ENCODE measurements at places on chromosomes 16 and 17.
A peak's percentile ranks its signal among the peaks of the same experiment; 100 is the strongest.

- no peak for DNase-seq
These were observed 26.8 kb downstream of the CMTR2 start for GRCh38 chr16:71262391-71262790.

DNA sequence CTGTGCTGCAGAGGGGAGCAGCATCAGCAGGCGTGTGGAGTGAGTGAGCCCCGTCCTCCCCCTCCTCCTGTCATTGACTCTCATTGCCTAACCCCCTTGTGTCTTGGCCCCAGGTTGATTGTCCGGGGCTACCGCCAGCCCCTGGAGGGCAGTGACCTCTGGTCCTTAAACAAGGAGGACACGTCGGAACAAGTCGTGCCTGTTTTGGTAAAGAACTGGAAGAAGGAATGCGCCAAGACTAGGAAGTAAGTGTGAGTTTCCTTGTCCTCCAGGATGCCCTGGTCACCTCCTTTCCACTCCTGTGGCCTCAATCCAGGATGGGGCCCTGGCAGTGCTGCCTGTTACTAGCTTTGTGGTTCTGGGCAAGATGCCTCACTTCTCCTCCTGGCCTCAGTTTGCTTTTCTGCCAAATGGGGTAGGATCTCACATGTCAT, 87.0 kb downstream of the ABCC1 start:
- no peak for DNase-seq

- DNase-seq: no peak
These were observed 17.0 kb upstream of the TOX3 start for GRCh38 chr16:52563767-52564611.

DNA sequence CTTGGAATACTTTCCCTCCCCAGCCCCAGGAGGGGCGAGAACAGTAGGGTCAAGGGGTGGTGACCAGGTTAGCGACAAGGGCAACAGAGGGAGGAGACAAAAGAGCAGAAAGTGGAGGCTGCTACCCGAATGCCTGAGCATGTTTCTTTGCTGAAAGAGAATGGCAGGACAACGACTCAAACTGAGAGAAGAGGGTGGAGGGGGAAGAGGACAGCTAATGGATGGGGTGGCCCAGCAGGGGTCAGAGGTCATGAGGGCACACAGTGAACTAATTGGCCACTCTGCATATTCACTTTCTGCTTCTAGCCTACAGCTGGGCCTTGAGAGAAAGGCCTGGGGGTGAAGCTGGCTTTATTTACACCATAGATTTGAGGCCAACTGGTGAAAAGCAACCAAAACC, 19.1 kb upstream of the DDX52 start:
- DNase-seq: no peak

- no peak for DNase-seq
These were observed 68.9 kb downstream of the SNX11 start for GRCh38 chr17:48176471-48176855.

DNA sequence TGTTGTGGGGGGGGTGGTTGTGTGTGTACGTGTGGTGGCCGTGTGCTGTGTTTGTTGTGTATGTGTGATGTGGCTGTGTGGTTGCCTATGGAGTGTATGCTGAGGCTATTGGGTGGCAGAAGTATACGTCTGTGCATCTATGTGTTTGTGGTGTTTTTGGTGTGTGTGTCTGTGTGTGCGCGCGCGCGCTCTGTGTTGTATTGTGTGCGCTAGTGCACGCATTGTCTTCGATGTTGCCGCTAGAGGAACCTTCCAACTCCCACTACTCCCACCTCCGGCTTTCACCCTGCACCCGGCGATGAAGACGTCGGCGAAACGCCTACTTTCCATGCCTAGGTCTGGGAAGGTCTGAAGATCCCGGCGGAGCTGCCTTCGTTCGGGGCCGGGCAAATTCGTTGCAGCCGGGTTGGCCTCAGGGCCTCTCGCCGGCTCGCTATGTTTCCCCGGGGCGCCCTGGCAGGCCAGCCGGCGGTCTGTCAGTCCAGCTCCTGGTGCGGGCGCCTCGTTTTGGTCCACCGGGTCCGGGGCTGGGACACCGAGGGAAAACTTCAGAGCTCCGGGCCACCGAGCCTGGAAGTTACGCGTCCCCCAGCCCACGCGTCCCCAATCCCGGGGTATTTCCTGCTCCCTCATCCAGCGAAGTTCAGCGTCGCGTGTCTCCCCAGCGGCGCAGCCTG, 5.2 kb upstream of the DLX4 start:
- no peak for DNase-seq

DNA sequence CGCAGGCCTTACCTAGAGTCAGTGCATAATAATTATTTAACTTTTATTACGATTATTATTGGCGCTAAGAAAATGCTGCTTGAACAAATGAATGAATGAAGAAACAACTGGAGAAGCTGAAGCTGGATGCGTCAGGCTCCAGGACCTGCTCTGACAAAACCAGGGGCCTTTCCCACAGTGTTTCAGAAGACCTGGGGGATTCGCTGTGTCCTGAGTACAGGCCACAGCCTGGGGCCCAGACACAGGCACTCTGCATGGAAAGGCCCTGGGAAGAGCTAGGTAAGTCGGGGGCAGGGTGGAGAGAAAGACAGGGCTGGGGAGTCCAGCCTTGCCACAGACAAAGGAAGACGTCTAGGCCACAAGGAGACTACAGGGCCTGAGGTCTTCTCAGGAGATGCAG, 226.1 kb downstream of the ZNF423 start:
- no peak for DNase-seq

DNA sequence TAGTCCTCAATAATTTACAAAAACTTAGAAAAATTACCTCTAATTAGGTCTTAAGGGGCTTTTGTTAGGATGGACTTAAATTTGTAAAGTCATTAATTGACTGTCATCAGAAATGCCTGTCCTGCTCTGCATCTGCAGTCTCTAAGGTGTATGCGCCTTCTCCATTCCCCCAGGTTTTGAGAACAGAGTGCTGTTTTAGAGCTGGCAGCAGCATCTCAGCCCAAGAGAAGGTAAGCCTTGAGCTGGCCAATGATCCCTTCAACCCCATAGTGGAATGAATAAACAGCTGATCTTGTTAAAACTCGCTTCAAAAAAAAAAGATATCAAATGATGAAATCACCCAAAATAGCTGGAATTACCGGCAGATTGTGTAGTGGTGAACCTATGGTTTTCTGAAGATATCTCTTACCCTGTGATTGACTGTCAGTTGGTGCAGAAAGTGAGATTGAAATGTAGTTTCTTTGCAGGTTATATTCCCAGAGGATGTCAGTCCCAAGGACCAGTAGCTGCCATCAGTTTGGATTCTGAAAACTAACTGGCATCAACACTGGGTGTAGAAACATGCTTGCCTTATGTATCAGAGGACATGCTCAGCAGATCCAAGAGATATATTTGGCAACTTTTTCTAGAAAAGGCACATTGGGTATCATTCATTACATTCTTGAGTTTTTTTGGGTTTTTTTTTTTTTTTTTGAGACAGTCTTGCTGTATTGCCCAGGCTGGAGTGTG, 25.7 kb downstream of the TRPV2 start:
- DNase-seq: no peak

DNA sequence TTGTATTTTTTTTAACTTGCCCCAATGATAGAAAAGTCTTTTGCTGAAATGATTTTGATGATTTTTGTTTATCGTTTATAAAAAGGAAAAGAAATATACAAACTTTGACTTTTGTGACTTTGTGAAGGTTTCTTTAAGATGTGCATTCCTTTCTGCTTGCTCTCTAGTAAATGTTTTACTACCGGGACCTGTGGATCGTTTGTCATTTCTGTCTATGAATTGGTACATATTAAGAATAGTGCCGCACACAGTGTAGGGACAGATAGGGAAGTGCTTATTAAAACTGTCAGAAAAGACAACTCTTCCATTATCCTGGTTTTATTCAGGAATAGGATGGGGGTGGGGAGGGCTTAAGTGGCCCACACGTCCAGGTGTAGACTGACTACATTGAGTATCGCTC, 8.1 kb upstream of the PSMC5 start:
- no peak for DNase-seq

DNA sequence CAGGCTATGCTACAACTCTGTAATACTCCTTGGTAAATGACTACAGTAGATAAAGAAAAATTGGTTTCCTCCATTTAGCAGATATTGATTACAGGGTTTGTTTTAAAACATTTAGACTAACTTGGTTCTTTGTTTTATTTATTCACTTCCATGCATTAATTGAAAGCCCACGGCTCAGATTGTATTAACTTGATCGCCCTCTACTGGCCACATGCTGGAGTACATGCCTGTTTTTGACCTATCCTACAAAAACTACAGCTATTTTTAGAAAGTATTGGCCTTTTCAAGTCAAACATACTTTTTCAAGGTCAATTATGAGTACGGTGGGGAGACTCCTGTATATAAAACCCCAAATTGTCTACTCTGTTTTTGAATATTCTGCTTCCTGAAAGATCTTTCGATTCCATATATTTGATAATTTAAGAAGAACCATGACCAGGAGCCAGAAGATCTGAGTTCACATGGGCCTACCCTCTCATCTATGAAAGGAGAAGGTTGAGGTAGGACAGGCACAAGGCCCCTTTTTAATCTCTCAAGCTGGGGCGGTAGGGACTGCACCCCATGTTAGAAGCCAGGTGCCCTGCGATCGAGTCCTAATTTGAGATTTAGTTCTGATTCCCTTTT, 51.8 kb downstream of the CA10 start:
- DNase-seq: peak; percentile 23

- peak; percentile 32 for DNase-seq
These were observed 7.1 kb downstream of the HAS3 start for GRCh38 chr16:69112285-69113129.

- DNase-seq: no peak
These were observed 44.3 kb upstream of the HELZ start for GRCh38 chr17:67289181-67289876.

- DNase-seq: no peak
These were observed 372.5 kb upstream of the CDH8 start for GRCh38 chr16:62408760-62409159.

DNA sequence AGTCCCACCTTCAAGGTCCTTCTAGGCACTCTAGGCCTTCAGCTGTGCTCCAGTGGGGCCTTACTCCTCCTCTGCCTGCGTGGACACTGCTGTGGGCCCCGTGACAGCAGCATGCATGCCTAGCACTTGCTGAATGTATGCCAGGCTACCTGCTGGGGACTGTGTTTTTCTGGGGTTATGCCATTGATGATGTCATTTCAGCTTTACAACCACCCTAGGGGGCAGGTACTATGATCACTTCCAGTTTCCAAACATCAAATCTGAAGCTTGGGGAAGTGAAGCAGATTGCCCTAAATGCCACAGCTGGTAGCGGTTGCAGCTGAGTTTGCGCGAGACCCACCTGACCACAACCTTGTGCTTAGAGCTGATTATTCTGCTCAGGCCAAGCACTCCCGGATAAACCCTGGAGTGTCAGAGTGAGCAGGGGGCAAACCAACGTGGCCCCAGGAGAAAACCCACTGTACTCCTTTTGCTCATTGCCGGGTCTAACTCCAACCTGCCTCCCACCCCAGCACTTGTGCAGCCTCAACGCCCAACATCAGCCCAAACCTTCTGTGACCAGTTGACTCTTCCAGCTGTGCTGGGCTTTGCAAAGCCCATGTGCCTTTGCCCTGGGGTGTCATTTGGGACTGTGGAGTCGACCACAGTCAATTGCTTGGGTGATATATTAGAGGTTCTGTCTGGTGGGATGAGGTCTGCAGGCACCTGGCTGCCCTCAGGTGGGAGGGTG, 168.4 kb downstream of the ENGASE start:
- no peak for DNase-seq

DNA sequence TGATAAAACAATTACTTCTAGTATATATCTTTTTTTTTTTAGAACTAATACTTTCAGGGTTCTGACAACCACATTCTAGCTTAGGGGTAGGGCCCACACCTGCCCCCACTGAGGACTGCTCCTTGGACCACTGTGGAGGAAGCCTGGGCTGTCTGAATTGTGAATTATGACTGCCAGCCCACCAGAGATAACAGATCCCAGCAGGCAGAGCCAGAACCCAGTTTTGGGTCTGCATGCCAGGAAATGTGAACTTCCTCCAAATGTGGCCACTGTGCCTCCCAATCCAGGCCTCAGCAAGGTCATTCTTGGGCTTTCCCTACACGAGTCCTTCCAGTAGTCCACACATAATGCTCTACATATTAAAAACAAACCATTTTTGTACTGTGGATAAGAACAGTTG, 15.9 kb downstream of the VEZF1 start:
- DNase-seq: no peak

GRCh38 chr16:88753602-88754001, 31.4 kb downstream of the PIEZO1 start:
- DNase-seq: no peak

GRCh38 chr16:17287166-17287800, 183.5 kb downstream of the XYLT1 start:
- no peak for DNase-seq

DNA sequence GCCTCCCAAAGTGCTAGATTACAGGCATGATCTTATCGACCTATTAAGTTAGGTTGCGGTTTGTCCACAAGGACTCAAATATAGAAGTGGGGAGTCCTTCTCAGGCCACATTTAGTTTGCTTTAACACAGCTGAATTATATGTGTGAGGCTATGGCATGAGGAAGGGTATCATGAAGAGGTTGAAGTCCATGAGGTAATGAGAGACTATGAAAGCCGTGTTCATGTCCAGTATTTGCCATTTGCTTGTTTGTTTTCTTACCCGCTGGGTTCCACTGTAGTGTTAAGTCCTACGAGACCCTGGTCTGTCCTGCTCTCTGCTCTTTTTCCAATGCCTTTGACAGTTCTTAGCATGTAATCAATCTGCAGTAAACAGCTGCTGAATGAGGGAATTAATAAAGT, 1072.4 kb upstream of the EEF2KMT start:
- no peak for DNase-seq

DNA sequence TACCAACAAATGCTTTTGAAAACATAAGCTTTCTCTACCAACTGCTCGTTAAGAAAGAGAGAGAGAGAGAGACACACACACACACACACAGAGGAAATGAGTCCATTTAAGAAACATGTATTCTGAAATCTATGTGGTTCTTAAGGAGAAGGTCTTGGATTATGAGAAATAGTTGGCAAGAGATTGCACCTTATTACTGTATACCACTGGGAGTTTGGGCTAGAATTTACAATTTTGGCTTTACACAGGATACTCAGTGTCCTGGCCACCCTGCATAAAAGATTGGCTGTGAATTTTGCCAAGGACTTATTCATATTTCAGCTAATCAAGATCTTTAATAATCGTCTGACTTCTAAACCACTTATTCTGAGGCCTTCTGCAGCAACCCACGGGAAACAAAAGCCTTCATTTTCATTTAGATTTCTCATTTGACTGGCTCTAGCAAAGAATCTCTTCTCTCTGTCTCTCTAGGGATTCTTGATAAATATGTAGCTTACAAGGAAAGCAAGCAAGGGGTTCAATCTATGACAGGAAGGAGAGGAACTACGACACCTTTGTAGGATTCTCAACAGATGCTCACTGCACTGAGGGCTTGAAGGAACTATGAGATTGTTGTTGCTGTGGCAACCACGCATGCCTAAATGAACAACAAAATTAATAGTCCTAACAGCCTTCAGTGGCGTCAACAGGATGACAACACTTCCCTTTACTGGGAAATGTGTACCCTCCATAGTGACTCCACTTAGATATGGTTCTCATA, 75.3 kb upstream of the GNAO1 start:
- no peak for DNase-seq

GRCh38 chr16:65260746-65261145, 138.9 kb upstream of the CDH11 start:
- DNase-seq: no peak

- DNase-seq: no peak
These were observed 4.7 kb downstream of the KCTD5 start for GRCh38 chr16:2686912-2687507.

Data from naive thymus-derived CD8-positive, alpha-beta T cell (primary cell).